Activated CD4-positive, alpha-beta T cell treated with anti-CD3 and anti-CD28 coated beads, Interleukin-2, amount 50 U/mL, for 48 hours (primary cell): ENCODE measurements at places on chromosomes 7 and 10.
A peak's percentile ranks its signal among the peaks of the same experiment; 100 is the strongest.

GRCh38 chr7:23230641-23231101, 15.9 kb upstream of the GPNMB start:
- DNase-seq: no peak

GRCh38 chr10:77633376-77633775, 4.2 kb downstream of the KCNMA1 start:
- no peak for DNase-seq

- DNase-seq: no peak
These were observed 651.8 kb downstream of the INHBA start for GRCh38 chr7:41051062-41051461.

- no peak for DNase-seq
These were observed 17.0 kb downstream of the STAM start for GRCh38 chr10:17660921-17661320.

GRCh38 chr7:41238851-41239331, 464.0 kb downstream of the INHBA start:
- DNase-seq: no peak

- DNase-seq: no peak
These were observed 162.4 kb downstream of the TNS3 start for GRCh38 chr7:47419471-47419870.

- no peak for DNase-seq
These were observed 961.8 kb upstream of the CELF2 start for GRCh38 chr10:10055656-10056442.

DNA sequence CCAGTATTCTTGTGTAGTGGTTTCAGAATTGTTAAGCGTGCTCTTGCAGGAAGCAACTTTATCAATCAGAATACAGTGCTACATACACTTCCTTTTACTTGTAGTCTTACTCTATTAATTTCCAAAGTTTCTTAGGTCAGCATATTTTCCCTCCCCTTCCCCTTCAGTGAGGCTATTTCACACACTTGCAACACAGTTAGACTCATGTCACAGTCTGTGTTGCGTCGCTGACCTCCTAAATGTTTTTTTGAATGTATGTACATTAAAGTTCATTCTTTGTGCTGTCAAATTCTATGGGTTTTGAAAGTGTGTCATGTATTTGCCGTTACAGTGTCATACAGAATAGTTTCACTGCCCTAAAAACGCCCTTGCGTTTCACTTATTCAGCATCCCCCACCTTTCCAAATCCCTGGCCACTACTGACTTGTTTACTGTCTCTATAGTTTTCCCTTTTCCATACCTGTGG, 5.4 kb upstream of the HKDC1 start:
- DNase-seq: no peak

DNA sequence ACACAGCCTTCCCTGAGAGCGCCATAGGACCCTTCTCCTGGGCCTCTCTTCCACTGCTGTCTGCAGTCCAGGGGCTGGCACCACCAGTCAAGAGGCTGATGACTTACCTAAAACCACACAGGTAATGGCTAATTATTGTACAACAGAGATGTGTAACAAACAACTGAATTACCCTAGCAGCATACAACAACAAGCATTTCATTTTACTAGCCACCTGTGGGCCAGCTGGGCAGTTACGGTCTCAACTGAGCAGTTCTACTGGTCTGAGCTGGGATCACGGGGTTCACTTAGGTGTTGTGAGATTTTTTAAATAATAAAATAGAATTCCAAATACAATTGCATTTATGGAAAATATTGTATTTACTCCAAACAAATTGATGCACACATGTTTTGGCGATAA, 431.9 kb downstream of the TNS3 start:
- DNase-seq: no peak

- DNase-seq: no peak
These were observed 20.6 kb upstream of the CDCA7L start for GRCh38 chr7:21966271-21966670.

DNA sequence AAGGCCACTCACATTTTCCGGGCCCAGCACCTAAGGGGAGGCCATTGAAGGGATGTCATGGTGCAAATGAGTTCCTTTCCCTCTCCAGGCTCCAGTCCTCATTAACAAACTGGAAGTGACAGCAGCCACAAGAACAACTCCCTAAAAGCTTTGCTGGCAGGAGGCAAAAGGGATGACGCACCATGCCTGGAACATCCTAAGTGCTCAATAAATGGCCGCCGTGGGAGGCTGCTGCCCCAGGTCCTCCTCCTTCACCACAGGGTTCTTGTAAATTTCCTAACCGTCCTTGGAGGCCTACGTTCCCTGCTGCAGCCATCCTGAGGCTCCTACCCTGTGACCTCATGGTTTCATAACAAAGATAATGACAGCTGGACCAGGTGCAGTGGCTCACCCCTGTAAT, 41.3 kb upstream of the CAMK1D start:
- no peak for DNase-seq

DNA sequence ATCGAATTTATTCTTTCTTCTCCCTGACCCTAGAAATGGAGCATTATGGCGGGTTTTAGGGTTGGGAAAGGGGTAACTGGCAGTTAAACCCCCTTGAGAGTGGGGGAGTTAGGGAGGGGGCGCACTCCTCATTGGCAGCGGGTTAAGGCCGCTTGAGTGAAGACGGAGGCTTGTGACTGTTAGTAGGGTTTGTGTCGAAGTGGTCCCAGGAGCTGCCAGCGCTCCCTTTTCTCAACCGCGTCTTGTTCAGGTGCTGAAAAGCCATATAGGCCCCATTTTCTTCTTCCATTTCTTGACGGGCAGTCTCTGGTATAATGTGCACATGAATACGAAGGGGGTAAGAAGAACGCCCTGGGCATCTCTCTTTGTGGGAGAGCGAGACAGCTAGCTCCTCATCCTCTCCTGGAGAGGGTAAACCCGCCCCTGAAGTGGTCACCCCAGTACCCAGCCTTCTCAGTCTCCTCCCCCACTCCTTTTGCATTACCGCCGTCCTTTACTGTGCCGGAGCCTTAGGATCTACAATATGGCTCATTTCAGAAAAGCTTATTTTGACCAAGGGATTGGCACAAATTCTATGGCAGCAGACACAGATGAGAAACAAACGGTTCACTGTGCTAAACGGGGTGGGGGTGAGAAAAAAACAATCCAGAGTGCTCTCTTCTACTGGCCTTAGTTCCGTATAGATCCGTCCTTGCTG, 836 bp downstream of the KMT2E start:
- peak; percentile 60 for DNase-seq

DNA sequence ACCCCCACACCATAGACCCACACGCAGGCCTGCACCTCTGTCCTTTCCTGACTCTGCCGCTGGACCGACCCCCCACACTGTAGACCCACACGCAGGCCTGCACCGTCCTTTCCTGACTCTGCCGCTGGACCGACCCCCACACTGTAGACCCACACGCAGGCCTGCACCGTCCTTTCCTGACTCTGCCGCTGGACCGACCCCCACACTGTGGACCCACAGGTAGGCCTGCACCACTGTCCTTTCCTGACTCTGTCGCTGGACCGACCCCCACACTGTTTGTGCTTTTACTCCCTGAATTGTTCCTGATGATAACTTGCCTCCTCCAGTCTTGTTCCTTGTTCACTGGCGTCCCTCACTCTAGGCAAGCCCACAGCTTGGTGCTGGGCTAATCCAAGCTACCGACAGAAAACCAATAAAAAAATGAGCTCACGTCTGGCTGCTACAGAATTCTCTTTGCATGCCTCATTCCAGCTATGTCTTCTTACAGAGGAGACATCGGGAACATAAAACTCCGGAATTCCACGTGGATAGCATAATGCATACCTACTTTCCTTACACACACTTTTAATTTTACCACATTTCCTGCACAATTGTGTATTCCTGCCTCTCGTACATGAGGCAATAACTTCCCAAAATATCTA, 494.3 kb downstream of the PTPRN2 start:
- DNase-seq: no peak

DNA sequence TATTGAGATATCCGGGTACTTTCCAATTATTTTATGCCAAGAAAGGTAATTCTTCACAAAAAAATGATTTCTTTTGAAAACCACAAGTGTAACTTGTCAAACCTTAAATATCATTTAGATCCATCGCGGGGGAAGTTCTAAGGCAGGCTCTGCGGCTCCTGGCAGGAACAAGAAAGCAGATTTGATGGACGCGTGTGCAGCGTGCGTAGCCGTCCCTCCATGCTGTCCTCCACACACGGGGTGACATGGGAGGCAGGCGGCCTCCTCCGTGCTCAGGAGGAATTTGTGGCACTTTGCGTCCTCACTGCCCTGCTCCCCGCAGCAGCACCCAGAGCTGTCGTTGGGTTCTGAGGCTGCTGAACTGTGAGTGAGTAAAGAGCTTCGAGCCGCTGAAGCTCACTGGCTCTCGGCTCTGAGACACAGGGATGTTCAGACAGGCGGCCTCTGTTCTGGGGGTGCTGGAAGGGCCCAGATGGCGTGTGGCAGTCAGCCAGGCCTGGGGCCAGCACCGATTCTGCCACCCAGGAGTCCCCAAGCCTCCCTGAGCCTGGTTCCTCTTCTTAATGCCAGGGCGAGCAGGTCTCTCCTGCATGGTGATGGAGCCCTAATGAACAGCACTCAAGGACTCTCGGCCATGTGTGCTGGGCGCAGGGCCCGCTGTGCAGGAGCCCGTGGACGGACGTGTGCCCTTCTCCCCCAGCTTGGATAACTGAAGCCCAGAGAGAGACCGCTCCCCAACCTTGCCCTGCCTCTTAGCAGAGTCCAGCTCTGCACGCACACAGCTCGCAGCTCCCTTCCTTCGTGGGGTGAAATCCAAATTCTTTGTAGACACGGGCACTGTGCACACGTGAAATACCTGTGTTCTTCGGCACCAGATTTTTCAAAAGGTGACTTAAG, 185.4 kb upstream of the SHH start:
- DNase-seq: no peak

DNA sequence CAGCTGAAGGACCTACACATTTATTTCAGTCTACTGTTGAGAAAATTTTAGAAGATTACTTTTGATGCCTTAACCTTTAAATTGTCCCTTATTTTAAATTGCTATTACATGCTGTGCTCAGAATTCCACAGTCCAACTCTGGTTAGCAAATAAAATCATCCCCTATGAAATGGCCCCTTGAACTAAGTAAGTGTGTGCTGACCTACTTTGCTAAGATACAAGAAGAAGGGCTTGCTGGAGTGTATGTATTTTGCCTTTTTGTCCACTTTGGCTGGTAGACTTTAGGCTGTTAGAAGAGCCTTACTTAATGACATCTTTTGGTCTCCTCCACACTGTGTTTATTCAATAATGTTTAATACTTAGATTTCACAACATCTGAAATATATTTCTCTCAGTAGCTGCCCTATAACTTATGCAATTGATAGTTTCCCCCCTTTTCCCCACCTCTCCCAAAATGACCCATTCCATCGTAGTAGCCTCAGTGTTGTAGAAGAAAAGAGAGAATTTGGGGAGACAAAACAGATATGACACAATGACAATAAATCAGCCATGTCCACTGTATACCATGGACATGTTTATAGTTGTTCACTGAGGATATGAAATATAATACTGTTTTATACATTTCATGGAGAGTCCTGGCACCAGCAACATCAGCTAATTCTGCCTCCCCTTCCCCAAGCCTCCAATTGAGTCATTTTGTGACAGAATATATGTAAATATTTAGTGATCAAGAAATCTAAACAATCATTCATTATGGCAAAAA, 107.8 kb upstream of the ASAH2 start:
- DNase-seq: no peak

- DNase-seq: no peak
These were observed 88.8 kb downstream of the NOD1 start for GRCh38 chr7:30389791-30390190.

DNA sequence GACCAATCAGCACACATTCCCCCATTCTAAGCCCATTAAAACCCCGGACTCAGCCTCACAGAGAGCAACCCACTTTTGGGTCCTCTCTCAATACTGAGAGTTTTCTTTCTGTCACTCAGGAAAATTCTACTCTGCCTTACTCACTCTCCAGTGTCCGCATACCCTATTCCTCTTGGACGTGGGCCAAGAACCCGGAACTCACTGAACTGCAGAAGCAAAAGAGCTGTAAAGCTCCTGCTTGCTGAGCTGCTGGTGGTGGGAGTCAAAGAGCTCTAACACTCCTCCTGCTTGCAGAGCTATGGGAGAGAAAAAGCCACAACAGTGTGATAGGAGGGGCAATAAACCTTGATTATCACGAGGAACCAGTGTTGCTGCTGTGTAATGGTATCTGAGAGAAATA, 386.9 kb downstream of the POM121L12 start:
- no peak for DNase-seq

DNA sequence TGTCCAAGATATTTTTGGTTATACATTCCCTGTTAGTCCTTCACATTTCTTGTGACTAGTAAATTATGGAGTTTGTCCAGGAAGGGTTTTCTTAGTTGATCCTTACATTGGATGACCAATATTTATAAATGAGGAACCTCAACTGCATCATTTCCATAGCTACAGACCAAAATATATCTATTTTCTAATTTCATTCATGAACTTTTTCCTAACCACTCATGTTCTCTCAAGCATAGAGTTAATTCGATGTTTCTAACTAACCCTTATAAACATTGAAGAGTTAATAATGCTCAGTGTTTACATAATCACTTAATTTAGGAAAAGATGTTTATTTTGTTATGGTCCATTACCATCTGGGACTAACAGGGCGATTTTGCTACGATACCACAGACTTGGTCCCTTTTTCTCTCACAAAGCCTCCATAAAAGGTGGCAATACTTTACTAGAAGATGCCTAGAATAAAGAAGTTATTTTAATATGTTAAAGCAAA, 591.0 kb downstream of the MAGI2 start:
- DNase-seq: no peak

- DNase-seq: no peak
These were observed 365.3 kb upstream of the IGFBP3 start for GRCh38 chr7:46286356-46286755.
